ENCODE measurements at places on chromosomes 1 and 21.

DNA sequence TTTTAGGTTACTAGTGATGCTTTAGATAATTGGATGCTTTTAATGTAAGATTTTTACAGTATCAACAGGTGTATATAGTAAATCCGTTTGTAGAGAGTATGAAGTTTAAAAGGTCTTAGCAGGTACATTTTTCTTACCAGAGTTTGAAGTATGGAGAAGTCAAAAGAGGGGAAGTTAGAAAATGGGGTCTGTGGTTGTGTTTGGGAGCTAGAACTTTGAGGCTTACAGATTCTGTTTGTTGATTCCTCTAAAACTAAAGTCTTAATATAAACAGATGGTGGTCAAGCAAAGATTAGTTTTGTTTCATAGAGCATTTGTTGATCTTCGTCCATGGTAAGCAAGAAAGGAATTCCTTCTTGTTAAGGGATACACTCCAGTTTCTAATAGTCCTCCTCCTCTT is 35.8 kb downstream of the CDC42 start:
- no peak for DNase-seq

DNA sequence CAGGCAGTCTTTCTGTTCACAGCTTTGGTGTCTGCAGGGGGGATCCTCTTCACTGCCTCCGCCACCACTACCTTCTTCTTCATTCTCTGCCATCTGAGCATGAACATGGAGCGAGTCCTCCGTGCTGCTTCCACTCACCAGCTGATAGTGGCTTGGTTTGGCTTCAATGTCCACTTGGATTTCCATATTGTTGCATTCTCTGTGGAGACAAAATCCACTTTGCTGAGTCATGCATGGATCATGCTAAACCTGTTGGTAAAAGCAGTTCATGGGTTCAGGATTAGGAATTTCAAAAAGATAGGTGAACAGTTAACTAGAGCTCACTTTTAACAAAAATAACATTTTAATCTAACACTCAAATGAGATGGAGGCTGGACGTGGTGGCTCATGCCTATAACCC is 27.5 kb downstream of the RNF19B start:
- no peak for DNase-seq

GRCh38 chr1:231576804-231577718 is 48.6 kb downstream of the TSNAX start:
- DNase-seq = no peak

DNA sequence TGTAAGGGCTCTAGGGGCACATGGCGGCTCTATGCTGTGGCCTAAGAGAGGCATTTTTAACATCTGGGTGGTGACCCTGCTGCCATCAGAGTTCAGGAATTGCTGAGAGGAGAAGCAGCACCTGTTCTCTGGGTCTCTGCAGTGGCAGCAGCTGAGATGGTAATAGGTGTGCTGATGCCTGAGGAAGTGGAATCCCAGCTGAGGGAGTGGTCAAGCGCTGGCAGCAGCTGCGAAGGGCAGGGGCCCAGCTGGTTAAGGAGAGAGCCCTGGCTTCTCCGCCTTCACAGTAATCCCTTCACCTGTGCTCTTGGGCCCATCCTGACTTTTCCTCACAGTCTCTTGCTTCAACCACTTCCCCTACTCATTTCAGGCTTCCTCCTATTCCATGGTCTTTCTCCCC is 39.8 kb downstream of the GJA5 start:
- no peak for DNase-seq

DNA sequence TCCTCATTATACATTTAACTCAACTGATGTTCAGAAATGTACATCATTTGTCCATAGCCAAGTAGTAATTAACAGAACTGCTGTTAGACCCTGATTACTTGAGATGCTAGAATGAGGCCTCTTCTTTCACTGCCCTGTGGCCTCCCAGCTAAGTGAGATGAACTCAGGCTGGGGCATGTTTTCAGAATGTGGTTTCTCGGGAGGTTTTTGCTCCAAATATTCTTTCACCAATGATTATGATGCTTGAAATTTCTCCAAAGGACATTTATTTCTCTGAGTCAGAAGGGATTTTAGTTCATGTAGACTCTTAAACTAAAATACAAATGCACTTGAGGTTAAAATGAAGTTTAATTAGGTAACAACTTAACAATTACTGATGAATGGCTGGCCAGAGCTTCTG is 34.6 kb upstream of the ADAMTS5 start:
- no peak for DNase-seq

- DNase-seq = no peak
These were observed 61.7 kb downstream of the ARID4B start for GRCh38 chr1:235266325-235266724.

GRCh38 chr1:181601186-181601950 is 118.1 kb downstream of the CACNA1E start:
- DNase-seq = no peak

DNA sequence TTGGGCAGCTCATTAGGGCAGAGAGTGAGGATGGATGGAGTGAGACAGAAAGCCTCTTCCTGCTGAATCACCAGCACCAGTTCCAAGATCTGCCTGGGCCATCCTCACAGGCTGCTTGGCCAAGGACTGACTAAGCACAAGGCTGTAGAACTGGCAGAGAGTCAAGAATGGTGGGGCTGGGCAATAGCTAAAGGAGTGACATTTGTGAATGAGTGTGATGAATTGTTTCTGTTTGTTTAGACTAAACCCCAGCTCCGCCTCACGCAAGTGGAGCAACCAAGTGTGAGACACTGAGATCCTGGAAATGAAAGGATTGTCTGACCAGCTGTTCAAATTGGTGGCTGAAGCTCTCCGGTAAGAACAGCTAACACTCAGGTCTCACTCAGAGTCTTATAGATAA is 38.6 kb downstream of the BRINP2 start:
- DNase-seq = no peak

DNA sequence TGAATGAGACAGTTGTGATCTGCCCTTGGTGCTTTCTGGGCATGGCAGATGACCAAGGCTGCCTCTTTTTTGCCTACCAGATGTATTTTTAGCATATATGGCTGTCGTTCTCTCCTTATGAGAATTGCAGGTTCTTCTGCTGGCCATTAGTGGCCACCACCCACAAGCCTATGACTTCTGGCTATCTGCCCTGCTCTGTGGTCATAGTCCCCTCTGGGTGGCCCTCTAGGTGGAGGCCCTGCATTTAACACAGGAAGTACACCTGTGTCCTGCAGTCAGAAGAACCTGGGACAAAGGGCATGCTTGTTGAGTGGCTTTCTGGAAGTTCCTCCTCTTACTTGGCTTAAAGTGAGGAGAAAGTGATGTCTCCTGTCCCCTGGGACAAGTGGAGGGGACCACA is 6.5 kb downstream of the FCAMR start:
- no peak for DNase-seq

GRCh38 chr1:152110860-152111514 is 4.3 kb downstream of the TCHH start:
- no peak for DNase-seq

DNA sequence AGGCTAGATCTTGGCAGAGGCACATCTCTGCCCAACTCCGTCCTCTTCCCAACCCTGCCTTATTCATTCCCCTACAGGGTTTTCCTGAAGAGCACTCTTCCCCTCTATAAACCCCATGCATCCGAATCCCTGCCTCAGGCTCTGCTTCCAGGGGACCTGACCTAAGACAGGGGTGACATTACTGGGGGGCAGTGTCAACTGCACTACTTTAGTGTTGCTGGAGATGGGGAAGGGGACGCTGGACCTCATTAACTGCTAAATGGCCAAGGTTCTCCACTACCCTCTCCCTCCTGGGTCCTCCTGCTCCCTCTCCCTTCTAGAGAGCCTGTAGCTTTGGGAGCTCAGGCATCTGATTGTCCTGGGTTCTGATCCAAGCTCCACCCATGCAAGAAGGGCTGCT is 126.2 kb downstream of the GRIK3 start:
- DNase-seq = no peak

GRCh38 chr1:9990944-9991343 is 6.1 kb upstream of the RBP7 start:
- DNase-seq = no peak

- DNase-seq = no peak
These were observed 5.2 kb upstream of the LRRC53 start for GRCh38 chr1:74517599-74518051.

Measured in stimulated activated CD8-positive, alpha-beta memory T cell treated with anti-CD3 and anti-CD28 coated beads, Interleukin-7, amount 100 ng/mL, for 48 hours (primary cell).